Foreskin fibroblast (primary cell): ENCODE measurements at places on chromosomes 5 and 9.

DNA sequence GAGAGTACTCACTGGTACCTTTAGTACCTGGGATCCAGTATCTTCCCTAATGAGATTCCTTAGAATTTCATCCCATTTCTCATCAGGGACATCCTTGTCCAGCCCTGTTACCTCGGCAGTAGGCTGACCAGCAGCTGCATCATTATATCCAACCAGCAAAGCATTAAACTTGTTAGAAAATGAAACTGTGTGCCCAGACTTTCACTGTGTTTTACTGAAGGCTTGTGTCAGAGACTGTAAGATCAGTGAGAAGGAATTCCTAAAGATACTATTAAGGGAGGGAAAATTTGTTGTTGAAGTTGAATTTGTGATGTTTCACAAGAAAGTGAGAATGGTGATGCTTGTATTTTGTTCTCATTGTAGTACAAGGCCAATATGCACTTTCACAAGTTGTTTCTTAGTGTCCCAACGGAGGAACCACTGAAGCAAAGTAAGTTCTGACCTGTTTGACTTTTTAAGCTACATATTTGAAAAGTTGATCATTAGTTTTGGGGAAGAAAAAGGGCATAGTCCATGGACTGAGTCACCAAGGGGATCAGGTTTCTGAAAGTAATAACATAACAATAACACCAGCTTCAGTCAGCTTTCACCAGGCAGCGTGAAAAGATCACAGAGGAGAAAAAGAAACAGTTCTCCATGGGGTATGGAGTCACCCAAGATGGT lies 48.8 kb downstream of the GRAMD2B start:
- DNase-seq: peak; percentile 76

- DNase-seq: no peak
These were observed 219.4 kb downstream of the NFIB start for GRCh38 chr9:14094491-14094890.

- DNase-seq: no peak
These were observed 369.1 kb downstream of the NDUFS4 start for GRCh38 chr5:53929570-53929969.

GRCh38 chr9:86939321-86939720 lies 8.0 kb downstream of the GAS1 start:
- no peak for DNase-seq

GRCh38 chr5:62299101-62299500 lies 6.9 kb upstream of the KIF2A start:
- no peak for DNase-seq

DNA sequence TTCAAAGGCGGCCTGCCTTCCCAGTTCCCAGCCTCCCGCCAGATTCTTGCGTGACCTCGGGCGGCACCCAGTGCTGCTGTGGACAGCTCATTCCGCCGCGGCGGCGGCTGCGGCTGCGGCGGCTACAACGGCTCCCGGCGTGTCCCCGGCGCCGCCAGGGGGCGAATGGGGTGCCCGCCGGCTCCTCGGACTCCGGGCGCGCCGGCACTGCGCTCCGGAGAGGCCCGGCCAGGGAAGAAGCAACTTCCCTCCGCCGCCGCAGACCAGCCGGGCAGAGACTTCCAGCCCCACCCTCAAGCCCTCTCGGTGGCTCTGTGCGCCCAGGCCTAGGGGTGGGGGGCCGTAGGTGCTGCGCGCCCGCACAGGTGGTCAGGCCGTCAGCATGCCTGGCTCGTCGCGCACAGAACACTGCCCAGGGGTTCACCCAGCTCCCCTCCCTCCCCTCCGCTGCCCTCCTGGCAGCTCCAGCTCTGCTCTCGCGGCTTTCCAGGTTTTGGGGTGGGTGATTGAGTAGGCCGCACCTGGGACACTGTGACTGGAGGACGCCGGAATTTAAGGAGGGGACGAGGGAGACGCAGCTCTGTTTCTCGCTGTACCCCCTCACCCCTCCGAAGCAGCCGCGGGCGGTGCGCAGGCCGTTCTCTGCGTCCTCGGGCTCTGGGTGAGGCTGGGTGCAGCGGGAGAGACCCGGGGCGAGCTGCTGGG lies 20.2 kb downstream of the IGIP start:
- peak; percentile 76 for DNase-seq

DNA sequence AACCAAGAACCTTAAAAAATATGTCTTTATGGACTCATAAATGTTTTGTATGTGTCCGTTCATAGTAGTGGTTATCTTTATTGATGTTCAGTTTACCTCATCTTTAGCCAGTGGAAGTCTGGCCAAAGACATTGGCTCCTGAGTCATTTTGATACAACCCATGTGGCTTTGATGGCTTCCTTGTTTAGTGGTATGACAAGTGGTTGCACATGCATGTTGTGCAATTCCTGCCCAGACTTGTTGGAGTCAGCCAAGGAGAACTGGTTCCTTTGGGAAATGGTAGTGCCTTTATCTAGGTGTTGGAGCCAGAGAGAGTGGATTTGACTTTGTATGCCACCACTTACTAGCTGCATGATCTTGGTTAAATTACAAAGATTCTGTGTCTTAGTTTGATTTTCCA lies 94.3 kb downstream of the RPS23 start:
- peak; percentile 76 for DNase-seq

DNA sequence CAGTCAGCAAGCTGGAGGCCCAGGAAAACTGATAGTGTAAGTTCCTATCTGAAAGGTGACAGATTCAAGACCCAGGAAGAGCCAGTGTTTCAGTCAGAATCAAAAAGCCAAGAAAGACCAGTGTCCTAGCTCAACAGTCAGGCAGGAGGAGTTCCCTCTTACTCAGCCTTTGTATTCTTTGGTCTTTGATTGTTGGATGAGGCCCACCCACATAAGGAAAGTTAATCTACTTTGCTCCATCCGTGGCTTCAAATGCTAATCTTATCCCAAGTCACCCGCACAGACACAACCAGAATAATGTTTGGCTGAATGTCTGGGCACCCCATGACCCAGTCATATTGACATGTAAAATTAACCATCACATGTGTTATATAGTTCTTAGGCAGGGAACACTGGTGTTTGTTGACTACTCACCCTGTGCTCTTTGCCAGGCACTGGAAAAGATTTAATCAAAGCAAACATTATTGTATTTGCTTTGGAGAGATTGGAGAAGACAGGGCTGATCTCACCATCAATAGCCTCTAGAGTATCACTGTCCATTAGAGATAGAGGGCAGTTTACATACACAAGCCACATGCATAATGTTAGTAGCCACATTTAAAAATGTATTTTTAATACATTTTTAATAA lies 96.3 kb upstream of the KCNN2 start:
- no peak for DNase-seq

DNA sequence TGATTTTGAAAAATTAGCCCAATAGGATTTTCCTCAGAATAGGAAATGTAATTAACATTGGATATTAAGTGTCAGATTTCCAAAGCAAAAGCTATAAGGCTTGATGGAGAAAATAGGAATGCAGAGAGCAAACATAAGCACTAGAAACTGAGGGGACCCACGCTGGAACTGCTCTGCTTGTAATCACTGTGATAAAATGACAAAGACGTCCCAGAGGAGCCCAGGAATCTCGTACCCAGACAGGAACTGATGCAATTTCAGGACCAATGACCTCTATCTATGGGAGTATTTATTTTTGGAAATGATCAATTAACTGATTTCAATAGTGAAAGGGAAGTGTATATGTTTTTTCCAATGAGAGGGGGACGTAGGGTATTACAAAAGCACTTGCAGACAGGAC lies 714.5 kb upstream of the WWC1 start:
- no peak for DNase-seq

DNA sequence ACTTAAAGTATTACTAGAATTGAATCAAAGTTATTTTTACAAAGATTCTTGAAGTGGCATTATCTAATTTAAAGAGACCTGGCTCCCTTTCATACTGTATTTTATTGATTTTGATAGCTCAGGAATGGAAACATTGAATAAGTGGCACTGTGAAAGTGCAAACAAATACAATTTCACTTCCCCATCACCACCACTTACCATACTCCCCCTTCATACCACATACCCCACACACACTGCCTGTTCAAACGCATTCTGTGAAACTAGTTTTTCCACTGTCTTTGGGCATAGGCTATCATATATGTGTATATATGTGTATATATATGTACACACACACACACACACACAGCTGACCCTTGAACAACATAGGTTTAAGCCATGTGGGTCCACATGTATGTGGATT lies 62.1 kb upstream of the ATG10 start:
- DNase-seq: no peak

GRCh38 chr5:102453716-102454115 lies 45.1 kb downstream of the SLCO6A1 start:
- DNase-seq: no peak

GRCh38 chr9:89281106-89281505 lies 29.9 kb upstream of the CKS2 start:
- no peak for DNase-seq

- no peak for DNase-seq
These were observed 121.8 kb upstream of the SAP30L start for GRCh38 chr5:154324033-154324432.

GRCh38 chr9:2270565-2270964 lies 255.4 kb downstream of the SMARCA2 start:
- DNase-seq: no peak

DNA sequence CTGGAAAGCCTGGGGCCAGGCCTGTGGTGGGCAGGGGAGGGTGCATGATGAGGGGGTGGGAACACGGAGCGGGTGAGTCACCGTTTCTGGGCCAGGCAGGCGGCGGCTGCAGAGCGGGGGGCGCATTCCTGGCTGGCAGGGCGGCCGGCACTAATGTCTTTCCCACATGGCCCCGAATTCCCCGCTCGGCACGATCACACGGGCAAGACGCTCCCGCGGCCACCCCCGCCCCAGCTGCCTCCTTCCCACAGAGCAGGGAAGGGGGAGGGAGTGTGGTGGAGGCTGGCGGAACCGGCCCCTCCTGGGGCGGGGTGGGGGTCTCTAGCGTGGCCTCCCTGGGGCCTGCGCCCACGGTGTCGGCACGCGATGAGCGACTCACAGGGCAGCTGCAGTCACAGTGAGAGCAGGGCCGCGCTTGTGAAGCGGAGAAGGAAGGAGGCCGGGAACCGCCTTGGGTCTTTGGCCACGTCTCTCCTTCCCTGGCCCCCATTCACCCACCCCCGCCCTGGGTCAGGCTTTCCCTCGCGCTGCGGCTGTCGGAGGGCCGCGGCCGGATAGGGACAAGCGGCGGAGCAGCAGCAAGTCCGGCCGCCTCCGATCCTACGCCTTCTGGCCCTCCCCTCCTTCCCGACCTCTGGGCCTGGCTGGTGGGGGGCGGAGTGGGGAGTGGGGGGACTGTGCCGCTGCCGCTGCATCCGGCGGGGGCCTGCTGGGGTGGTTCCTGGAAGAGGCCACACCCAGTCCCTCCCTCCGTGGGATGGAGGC lies 48.9 kb downstream of the CXXC5 start:
- DNase-seq: peak; percentile 88

DNA sequence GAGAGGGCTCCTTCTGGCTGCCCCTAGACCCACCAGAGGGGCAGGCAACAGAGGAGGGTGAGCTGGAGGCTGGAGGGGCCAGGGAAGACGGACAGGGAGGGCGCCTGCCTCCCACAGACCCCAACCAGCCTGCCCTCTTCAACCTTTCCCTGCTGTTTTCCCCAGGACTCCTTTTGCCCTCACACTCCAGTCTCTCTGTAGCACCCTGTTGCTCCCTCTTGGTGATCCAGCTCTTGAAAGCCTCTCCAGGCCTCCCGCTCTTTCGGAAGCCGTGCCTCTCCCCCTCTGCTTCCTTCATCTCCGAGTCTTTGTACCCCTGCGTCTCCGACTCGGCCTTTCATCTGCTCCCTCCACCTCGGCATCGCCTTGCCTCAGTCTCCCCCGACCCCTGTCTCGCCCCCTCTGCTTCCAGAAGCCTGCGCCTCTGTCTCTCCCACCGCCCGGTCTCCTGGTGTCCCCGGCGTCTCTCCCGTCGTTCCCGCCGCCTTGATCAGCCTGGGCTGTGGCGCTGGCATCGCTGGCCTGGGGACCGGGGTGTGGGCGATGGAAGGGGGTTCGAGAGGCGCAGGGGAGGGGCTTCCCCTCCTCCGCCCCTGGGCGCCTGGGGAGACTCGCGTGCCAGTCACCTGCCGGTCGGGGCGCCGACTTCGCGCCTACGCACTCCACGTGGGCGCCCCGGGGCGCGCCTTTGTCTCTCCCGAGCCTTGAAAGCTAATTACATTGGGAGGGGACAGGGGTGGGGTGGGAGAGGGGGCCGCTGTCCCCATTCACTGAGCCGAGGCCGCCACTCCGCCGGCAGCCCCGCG lies 5.3 kb upstream of the PRDM12 start:
- DNase-seq: no peak

DNA sequence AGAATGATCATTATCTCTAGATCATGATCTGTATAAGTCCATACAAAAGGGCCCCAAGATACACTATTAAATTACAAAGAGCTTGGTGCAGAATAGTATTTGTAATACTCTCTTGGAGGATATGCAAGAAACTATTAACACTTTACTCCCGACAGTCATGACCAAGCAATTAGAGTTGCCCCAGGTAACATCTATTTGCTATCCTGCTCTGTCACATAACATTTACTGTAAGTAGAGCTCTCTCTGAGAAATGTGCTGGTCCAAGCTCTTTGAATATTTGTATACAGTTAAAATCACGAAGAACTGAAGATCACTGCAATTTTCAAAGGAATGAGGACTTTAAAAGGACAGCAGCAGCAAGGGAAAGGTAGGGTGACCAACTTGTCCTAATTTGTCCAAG lies 553.7 kb downstream of the RAB3C start:
- no peak for DNase-seq

DNA sequence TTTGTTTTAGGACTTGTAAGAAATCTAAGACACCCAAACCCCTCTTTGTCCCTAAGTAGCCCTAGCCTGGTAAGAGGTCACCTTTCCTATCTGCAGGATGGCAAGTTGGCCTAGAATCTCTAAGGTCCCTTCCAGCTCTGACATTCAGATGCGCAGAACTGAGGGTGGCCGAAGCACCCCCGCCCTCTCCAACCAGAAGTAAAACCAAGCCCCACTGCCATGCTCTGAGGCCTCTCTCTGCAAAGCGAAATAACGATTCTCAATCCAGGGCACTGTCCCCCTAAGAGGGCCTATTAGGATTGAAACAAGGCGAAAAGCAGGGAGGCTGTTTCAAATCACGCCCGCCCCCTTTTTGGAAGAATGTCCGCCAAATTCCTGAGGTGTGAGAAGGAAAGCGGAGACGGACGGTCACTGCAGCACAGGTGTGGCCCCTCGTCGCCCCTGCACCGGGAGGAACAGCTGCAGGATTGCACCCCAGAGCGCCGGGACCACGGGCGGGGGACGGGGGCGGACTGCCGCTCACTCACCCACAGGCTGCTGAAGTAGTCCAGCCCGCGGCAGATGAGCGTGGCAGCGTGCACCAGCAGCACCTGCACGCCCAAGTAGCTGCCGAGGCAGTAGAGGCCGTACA lies 824 bp downstream of the TMEM245 start:
- DNase-seq: no peak

GRCh38 chr9:8384091-8384490 lies 584.5 kb upstream of the DMAC1 start:
- DNase-seq: peak; percentile 18

DNA sequence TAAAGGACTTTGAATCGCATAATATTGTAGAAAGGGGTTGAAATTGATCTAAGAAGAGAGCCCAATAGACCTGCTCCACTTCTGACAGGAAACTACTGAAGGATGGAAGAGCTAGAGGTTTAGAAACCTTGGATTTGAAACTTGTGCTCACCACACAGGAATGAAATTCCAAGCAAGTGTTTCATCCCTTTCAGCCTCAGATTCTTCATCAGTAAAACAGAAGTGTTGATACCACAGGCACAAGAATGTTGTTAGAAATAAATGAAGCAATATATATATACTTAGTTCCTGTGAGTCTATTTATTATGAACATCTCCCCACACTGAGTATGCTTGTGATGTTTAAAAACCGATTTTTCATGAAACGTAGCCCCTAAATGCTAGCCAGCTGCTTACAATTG lies 43.8 kb downstream of the PRRC1 start:
- DNase-seq: peak; percentile 33
